ENCODE measurements at places on chromosomes 1 and 21.

- DNase-seq: no peak
These were observed 523.4 kb downstream of the PTBP2 start for GRCh38 chr1:97245026-97245425.

DNA sequence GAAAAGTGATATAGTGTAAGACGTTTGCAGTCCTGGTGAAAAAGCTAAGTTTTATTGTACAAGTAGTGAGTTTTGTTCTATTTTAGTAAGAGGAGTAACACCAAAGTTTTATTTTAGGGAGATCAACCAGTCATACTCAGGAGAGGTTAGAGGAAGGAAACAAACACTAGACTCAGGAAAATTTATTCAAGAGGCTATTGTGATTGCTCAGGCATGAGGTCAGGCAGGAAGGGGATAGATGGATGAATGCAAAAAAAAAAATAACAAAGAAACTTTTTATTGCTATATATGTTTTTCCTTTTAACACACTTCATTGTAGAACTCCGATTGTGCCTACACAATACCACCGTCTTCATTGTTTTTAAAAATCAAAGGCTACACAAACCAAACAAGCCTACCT lies 189.0 kb downstream of the LYPLAL1 start:
- DNase-seq: no peak

- no peak for DNase-seq
These were observed 20.4 kb downstream of the CSDE1 start for GRCh38 chr1:114737314-114737849.

- no peak for DNase-seq
These were observed 120.8 kb downstream of the RGS2 start for GRCh38 chr1:192929597-192929996.

DNA sequence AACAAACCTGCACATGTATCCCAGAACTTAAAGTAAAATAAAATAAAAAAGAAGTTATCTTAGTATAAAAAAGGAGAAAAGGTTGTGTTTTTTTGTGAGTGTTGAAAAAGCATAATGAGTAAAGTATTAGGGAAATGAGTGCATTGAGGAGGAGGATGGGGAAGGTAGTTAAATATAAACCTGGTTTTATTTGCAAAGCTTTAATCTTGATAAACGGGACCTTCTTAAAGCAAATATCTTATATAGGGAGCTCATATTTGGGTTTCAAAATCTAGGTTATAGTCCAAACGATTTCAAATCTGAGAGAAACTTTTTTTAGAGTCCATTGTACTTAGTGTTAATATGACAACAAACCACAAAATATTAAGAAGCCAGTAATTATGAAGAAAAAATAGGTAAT lies 21.7 kb upstream of the SLC19A2 start:
- no peak for DNase-seq

DNA sequence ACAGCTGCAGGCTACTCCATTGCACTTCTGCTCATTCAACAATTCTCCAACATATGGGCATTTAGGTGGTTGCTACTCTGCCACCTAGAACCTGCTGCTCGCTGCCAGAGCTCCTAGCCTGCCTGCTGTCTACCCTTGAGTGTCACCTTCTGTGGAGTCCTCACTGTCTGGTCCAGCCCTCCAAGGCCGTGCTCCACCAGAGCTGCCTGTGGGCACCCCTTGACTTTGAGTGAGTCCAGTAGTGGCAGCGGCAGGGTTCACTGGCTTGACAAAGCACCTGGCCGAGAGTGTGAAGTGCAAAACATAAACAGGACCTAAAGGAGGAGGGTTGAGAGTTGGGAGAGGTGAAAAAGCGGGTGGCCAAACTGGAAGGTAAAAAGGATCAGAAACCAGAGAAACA lies 120.3 kb upstream of the DNAH14 start:
- DNase-seq: no peak

GRCh38 chr1:156384658-156385057 lies 15.6 kb downstream of the RHBG start:
- DNase-seq: no peak

DNA sequence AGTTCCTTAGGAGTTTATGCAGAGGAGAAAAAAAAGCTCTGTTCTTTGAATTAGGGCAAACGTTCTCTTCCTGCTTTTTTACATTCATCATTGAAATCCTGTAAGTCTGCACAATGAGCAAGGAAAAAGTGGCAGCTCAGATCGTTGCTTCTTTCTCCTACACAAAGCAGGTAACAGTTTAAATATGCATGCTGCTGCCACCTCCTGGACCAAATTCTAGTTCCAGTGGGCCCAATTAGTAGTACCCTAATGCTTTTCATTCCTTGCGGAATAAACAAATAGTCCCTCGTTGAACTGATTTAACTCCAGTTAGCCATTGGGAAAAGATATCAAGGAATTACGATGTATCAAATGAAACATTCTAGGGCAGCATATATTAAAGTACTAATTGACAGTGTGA lies 20.1 kb downstream of the YTHDF2 start:
- no peak for DNase-seq

DNA sequence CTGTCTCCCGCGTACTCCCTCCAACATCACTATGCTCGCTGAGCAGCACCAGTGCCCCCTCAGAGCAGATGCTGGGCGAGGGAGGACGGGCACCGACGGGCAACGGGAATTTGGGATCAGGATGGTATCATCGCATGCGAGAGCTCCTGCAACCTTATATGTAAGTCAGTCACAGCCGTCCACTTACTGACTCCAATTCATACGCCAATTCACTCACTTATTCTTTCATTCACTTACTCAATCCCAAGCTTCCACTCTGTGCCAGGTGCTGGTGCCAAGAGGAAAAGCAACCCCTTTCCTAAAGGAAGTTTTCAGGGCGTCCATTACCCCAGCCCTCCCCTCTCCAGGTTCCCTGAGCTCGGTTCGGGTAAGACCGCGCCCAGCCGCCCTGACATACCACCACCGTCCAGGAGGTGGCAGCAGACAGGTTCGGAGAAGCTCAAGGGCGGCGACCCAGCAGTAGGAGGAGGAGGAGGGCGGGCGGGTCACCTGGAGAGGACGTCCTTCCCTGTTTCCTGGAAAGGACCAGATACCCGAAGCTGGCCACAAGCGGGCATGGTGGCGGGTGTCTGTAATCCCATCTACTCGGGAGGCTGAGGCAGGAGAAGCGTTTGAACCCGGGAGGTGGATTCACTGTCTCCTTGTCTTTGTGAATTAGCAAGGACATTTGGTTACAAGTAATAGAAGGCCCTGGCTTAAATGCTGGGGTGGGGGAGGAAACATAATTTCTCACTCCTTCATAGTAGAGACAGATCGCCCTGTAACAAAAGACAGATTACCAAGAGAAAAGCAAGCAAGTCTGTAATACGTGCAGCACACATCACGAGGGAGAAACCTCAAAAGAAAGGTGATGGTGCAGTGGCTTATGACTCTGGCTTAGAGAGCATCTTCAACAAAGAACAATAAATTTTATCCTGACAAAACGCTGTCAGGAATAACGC lies 7.6 kb upstream of the IL22RA1 start:
- DNase-seq: peak; percentile 92

Measured in stimulated activated CD8-positive, alpha-beta memory T cell treated with anti-CD3 and anti-CD28 coated beads, Interleukin-2, amount 100 ng/mL, for 48 hours (primary cell).